Fibroblast of mammary gland (primary cell): ENCODE measurements at places on chromosomes 13 and 19.

- DNase-seq, result no peak
These were observed 43.5 kb upstream of the TSC22D1 start for GRCh38 chr13:44619651-44620050.

GRCh38 chr19:35936738-35937268, 629 bp downstream of the LRFN3 start:
- DNase-seq, result no peak

DNA sequence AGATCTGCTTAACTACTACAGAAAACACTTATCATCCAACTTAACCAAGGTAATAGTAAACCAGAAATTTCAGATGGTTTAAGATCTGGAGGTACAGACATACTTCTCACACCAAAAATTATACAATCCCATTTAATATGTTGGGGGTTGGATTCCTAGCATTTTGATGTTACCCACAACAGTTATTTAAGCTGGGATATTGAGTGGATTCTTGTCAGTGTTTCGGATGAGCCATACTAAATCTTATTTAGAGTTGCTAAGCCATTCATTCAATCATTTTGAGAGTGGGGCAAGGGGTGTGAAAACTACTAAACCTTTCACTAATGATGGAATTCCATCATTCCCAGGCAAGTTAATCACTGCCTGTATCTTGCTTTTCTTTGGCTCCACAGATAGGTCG, 40.6 kb downstream of the KATNAL1 start:
- DNase-seq, result no peak

- peak; percentile 80 for DNase-seq
These were observed 68.2 kb downstream of the STK24 start for GRCh38 chr13:98508685-98509084.

DNA sequence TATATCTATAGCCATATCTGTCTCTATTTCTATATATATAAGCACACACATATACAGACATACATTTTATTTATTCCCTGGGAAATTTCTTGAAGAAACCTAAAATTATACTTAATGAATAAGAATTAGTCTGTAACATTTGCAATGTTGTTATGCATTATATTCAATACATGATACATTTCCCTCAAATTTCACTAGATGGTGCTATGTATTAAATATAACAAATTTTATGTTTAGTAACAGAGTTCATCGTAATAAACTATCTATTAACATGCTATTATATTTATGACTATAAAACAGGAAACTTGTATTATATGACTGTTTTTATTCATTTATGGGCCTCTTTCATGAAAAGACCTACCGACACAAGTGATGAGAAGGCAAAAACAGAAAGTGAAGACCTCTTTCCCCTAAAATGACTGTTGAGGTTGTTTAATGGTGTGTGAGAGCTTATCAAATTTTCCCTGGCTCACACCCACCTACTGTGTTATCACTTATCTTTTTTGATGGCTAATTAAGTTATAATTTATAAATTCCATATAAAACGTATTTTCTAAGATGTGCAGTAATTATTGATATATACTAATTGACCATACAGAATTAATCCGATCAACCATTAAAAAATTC, 881.9 kb downstream of the SLITRK6 start:
- DNase-seq, result peak; percentile 22

DNA sequence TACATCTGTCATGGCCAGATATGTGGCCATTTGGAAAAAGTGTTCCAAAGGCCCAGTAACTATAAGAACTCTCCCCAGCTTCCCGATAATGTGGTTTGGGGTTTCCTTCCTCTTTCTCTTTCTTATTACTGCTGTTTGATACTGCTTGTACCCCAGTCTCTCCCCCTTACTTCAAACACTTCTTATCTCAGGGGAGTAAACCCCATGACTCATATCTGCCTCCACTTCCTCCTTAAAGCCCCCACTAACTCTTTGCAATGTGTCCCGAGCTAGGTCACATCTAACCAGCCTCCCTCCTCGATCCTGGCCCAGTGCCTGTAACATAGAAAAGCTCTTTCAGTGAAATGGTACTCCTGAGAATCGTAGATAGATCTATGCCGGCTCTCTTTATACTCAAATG, 82.4 kb upstream of the STARD13 start:
- DNase-seq, result peak; percentile 19

DNA sequence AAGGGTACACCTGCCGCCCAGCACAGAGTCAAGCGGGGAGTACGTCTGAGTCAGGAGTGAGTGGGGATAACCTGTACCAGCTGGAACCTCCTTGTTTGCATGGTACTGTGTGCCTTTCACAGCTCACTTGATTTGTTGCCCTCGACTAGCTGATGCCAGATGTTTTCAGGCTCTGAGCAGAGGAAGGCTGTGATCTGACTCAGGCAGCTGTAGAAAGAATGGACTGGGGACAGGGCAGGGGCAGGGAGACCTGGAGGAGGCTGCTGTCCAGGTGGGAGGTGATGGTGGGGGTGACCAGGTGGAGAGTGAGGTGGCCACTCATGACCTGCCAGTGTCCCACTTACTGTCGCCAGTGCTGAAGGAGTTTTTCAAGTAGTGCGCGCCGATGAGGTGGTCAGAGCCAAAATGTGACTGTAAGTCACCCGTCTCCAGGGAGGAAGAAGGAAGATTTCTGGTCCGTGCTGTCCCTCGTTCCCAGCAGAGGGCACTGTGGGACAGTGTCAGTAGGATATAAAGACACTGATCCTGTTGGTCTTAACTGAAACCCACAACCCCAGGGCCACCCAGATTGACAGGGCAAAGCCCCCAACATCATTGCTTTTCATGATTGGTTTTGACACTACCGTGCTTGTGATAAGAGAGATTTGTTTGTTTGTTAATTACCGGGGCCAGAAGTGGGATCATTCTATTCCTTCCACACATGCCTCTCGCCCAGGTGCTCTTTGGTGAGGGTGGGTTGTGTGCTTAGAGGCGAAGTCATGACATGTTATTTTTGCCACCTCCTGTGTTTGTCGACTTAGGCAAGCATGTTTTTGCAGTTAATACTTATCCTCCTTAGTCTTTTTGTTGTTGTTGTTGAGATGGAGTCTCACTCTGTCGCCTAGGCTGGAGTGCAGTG, 128.4 kb downstream of the DPF1 start:
- peak; percentile 71 for DNase-seq

DNA sequence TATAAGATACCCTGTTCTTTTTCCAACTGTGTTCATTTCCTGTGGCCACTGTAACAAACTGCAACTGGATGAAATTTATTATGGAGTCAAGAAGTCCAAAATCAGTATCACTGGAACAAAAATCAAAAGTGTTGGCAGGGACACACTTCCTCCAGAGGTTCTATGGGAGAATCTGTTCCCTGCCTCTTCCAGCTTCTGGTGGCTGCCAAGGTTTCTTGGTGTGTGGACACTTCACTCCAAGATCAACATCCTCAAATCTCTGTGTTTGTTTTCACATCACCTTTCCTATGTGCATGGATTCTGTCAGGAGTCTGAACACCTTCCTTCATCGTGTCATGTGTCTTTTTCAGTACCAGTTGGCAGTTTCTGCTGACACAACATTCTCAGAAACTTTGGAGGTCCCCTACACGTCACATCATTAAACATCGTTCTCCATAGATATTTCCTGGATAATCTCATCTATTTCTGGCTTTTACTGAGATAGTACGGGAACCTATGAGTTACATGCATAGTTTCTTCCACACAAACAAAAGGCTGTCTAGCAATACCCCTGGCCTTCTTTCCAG, 15.2 kb upstream of the EFNB2 start:
- no peak for DNase-seq

DNA sequence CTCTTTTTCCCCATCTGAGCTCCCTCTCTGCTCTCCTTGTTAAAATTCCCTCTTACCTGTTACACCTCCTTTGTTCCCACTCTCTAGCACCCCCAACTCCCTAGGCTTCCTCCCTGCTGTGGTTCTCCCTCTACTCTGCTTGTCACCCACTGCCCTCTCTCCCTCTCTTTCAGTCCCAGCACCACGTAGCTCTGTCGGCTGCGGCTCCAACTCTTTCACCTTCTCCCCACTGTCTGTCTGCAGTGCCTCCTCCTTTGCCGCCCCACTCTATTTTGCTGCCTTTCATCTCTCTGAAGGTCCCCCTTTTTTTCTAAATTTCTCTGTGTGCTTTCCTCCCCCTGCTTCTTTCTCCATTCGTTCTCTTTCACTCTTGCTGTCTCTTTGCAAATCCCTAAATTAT, 1.1 kb downstream of the ZNF836 start:
- no peak for DNase-seq

DNA sequence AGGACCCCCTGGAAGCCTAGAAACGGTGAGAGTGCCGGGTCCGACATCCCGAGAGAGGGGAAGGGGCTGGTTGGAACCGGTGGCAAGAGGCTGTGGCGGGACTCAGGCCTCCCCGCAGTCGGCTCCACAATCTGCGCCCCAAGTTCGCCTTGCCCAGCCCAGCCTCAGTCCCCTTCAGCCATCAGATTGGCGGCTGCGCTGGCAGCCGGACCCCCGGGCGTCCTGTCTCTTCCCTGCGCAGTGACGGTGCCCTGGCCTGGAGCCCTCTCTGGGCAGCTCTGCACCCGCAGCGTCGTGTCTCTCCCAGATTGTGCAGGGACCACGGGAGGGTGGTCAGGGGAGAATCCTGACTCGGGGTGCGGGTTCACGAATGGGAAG, 315 bp downstream of the ZNF492 start:
- no peak for DNase-seq

- no peak for DNase-seq
These were observed 25.9 kb downstream of the LYL1 start for GRCh38 chr19:13076787-13077186.

- peak; percentile 87 for DNase-seq
These were observed 5.7 kb upstream of the FOXO1 start for GRCh38 chr13:40671956-40672764.

DNA sequence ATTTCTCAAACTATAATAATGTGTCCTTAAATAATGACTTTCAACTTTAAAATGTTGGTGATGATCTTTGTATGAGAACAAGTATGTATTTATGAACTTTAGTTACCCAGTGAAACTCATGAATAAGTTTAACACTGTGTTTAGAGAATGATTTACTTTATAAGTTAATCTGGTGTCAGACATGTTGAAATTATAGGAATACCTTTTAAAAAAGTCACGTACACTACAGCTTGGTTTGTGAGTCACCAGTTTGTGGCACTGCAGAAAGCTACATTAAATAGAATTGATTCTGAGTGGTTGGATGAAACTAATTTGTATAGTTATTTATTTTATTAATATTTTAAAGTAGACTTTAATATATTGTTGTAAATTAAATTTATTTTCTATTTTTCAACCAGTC, 1366.2 kb upstream of the PCDH20 start:
- no peak for DNase-seq

DNA sequence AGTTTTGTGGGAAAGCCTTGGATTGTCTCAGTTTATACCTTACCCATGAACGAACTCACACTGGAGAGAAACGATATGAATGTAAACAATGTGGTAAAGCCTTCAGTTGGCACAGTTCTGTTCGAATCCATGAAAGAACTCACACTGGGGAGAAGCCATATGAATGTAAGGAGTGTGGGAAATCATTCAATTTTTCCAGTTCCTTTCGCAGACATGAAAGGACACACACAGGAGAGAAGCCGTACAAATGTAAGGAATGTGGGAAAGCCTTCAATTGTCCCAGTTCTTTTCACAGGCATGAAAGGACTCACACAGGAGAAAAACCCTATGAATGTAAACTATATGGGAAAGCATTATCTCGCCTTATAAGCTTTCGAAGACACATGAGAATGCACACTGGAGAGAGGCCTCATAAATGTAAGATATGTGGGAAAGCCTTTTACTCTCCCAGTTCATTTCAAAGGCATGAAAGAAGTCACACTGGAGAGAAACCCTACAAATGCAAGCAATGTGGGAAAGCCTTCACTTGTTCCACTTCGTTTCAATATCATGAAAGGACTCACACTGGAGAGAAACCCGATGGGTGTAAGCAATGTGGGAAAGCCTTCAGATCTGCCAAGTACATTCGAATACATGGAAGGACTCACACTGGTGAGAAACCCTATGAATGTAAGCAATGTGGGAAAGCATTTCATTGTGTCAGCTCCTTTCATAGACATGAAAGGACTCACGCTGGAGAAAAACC, 7.5 kb upstream of the ZNF440 start:
- DNase-seq, result no peak

DNA sequence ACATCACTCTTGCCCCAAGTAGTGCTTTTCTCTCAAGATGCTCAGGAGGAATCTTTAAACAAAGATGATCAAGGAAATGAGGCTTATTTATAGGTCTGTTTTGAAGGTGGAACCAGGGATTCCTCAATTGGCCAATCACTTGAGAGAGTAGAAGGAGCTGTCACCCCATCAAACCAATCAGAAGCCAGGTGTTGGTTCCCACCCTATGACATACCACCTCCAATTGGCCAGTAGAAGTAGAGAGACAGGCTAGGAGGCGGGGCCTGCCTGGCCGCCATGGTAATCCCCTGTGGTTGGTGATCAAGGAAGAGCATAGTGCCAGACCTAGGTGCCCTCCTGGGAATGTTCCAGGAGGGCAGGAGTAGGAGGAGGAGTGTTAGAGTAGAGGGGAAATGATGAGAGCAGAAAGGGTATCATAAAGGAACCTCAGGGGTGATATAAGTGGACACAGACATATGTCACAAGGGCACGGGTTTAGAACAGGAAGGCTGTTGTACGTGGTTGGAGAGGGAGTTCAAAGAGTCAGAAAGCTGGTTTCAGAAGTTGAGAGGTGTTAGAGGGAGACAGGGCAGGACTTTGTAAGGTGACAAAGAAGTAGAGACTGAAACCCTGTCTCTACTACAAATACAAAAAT, 10.5 kb downstream of the PMIS2 start:
- peak; percentile 27 for DNase-seq

- no peak for DNase-seq
These were observed 738.4 kb downstream of the PCDH17 start for GRCh38 chr13:58369936-58370335.

- DNase-seq, result no peak
These were observed 1.2 kb downstream of the MAP1S start for GRCh38 chr19:17720440-17720839.

- no peak for DNase-seq
These were observed 6.8 kb downstream of the GIPC3 start for GRCh38 chr19:3591876-3592613.

GRCh38 chr19:21466627-21467026, 38.8 kb upstream of the ZNF429 start:
- DNase-seq, result no peak
